ENCODE measurements at places on chromosomes 6 and 20.
A peak's percentile ranks its signal among the peaks of the same experiment; 100 is the strongest.

DNA sequence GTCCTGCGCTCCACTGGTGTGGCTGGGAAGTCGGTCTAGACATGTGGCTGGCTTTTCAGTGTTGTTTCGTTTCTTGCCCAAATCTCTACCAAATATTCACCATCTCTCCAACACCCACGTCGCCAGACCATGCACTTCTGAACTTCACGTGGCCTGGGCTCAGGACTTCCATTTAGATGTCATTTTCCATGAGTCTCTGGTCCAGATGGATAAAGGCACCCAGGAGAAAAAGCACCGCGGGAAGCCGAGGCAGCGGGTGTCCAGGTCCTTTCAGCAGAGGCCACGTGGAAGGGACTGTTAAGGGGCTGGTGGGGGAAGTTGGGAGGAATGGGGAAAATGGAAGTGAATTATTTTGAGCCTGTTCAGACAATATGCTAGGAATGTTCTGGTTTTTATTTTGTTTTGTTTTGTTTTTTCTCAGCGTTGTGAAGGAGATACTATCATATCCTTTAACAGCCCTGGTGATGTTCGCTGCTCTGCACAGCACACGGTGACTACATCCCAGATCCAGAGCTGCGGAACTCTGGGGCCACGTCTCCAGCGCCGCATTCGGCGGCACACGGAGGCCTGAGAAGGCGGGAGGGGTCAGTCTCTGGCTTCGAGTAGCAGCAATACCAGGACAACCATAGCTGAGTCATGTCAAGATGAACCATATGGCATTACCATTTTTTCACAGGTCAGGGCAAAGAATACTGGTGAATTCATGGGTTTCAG is 230.3 kb downstream of the THBS2 start:
- no peak for DNase-seq

- DNase-seq, result no peak
These were observed 440.6 kb upstream of the SLC35B3 start for GRCh38 chr6:8875986-8876385.

GRCh38 chr6:89434150-89434499 is 1.2 kb downstream of the ANKRD6 start:
- DNase-seq, result no peak

- DNase-seq, result no peak
These were observed 87.1 kb downstream of the PSMG4 start for GRCh38 chr6:3345836-3346235.

- DNase-seq, result no peak
These were observed 68.0 kb downstream of the PLCG1 start for GRCh38 chr20:41205313-41205712.

DNA sequence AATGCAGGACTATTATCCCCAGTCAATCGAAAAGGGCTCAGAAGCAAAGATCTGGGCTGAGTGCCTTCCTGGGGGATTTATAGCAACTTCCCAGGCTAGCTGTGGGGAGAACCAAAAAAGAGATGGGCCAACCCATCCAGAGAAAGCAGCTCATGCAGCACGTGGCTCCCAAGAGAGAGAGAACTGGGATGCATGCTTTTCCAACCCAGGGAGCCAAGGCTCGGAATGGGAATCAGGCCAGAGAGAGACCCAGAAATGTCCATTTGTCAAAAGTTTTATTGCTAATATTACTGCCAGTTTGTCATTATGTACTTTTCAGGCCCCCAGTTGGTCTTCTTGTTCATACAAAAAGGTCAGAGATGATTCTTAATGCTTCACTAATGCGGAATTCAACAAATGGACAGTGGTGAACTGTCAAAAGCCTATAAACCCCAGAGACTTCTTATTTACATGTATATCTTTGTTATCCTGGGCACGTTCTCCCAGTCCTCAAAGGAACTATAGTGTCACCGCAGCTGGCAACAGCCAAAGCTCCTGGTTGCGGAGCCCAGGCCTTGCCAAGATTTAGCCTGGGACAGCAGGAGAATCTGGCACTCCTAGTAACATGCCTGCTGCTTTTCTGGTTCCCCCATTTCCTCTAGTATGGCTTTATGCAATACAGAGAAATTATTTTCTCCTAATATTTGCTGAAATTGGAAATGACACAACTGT is 139.1 kb upstream of the POU3F2 start:
- DNase-seq, result no peak

- no peak for DNase-seq
These were observed 17.9 kb downstream of the RRBP1 start for GRCh38 chr20:17664025-17664633.

- DNase-seq, result no peak
These were observed 16.5 kb upstream of the NTSR1 start for GRCh38 chr20:62692176-62692575.

DNA sequence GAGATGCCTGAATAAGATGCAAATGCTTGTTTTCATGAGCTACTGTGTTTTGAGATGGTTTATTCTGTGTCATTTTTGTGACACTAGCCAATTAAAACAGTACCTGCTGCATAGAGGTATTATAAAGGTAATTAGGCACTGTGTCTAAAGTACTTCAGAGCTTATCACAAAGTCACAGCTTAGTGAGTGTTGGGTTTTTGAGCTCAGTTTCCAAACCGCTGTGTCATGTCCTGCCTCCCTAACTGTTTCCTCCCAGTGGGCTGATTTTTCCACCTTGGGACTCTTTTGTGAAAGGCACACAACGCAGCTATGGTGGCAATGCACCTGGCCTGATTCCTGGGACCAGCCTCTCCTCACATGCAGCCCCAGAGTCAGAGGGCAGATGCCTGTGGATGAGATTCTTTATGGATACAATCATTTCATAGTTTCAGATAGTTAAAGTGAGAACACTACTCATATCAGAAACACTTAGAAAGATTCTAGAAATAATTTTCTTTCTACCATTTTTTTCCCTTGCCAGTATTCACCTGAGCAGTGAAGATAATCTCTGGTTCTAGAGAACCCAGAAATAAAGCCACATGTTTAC is 41.3 kb upstream of the TAGAP start:
- DNase-seq, result no peak

DNA sequence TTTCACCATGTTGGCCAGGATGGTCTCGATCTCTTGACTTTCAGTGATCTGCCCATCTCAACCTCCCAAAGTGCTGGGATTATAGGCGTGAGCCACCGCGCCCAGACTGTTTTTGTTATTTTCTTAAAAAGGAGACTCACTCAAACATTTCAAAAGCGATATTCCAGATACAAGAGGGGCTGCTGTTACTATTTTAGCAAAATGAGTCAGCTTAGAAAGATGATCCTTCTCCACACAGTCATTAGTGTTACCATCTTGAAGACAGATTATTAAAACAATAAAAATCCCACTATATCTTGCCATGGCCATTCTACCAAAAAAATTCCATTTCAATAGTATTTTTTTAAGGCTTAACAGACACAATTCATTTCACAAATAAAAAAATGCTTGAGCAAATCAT is 102.8 kb downstream of the PREP start:
- DNase-seq, result no peak

- peak; percentile 94 for DNase-seq
These were observed 780 bp downstream of the ARMC12 start for GRCh38 chr6:35737413-35738211.

DNA sequence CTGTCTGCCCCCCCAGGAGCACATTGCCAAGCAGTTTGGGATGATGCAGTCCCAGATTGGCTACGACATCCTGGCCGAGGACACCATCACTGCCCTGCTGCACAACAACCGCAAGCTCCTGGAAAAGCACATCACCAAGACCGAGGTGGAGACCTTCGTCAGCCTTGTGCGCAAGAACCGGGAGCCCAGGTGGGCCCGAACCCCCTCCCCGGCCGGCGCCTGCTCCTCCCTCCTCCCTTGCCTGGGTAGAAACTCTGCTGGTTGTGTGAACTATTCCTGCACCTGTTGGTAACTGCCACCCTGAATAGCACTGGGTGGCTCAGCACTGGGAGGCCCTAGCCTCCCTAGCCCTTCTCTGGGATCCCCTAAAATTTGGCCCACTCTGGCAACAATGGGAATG is 43.7 kb downstream of the UQCC2 start:
- no peak for DNase-seq

DNA sequence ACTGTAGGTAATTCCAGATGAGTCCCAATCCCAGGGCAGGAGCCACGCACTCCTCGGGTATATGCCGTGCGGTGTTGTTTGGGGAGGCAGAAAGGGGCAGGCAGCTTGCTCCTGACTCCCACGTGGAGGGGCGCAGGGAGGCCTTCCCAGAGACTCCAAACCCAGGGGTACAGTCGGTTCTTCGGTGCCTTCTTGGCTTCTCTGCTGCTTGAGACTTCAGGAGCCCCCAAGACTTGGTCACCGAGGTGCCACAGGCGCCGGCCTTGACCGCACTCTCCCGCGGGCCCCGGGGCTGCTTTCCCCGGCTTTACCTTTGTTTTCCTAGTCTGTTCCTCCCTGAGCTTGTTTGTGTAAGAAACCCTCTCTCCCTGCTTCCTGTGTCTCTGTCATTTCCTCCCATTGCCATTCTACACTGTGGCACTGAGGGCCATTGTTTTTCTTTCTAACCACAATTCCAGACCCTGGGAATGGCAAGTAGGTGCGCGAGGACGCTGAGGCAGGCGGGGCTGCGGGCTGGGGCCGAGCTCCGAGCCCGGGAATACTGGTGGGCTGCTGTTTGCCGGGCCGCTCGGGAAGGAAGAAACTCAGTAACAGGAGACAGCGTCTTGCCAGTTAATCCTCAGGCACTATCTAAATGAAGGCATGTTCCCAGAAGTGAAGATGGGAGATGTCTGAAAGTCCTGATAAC is 215.6 kb upstream of the HEY2 start:
- DNase-seq, result peak; percentile 8

DNA sequence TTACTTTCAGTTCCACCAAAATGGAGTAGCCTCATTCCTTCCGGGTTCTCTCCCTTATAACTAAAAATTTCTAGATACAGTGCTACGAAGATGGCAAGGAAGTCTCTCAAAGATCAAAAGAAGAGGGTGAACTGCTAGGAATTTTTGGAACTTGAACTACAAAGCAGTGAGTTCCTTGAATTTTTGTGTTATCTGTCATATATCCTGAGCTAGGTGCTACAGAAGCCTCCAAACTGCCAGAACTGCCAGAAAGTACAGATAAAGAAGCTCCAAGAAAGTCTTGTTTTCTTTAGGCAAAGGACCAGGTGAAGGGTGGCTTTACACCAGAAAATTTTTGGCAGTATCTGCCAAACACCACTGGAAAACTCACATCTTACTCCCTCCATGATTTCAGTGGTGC is 218.8 kb upstream of the FLRT3 start:
- DNase-seq, result no peak

GRCh38 chr6:100322886-100323285 is 141.8 kb downstream of the SIM1 start:
- DNase-seq, result peak; percentile 21

DNA sequence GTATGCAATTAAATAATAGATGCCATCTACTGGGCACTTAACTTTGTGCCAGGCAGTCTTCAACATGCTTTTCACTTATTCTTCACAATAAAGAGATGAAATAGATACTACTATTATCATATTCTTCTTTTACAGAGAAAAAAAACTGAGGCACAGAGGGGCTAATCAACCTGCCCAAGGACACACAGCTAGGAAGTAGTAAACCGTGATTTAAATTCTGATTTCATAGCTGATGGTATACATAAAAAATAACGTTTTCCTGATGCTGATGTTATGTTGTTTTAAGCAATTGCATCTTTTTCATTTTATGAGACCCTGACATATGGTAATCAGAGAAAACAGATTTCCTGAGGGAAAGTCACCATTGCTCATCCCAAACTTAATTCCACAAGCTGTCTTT is 45.1 kb upstream of the ATXN1 start:
- DNase-seq, result no peak

- no peak for DNase-seq
These were observed 35.2 kb downstream of the RREB1 start for GRCh38 chr6:7142918-7143475.

GRCh38 chr20:24953621-24954133 is 4.6 kb downstream of the CST7 start:
- no peak for DNase-seq

GRCh38 chr20:47492284-47492683 is 9.4 kb upstream of the NCOA3 start:
- DNase-seq, result no peak

- DNase-seq, result no peak
These were observed 74.1 kb downstream of the BFSP1 start for GRCh38 chr20:17457079-17457478.

GRCh38 chr20:49594143-49594930 is 26.4 kb upstream of the PTGIS start:
- peak; percentile 87 for DNase-seq

DNA sequence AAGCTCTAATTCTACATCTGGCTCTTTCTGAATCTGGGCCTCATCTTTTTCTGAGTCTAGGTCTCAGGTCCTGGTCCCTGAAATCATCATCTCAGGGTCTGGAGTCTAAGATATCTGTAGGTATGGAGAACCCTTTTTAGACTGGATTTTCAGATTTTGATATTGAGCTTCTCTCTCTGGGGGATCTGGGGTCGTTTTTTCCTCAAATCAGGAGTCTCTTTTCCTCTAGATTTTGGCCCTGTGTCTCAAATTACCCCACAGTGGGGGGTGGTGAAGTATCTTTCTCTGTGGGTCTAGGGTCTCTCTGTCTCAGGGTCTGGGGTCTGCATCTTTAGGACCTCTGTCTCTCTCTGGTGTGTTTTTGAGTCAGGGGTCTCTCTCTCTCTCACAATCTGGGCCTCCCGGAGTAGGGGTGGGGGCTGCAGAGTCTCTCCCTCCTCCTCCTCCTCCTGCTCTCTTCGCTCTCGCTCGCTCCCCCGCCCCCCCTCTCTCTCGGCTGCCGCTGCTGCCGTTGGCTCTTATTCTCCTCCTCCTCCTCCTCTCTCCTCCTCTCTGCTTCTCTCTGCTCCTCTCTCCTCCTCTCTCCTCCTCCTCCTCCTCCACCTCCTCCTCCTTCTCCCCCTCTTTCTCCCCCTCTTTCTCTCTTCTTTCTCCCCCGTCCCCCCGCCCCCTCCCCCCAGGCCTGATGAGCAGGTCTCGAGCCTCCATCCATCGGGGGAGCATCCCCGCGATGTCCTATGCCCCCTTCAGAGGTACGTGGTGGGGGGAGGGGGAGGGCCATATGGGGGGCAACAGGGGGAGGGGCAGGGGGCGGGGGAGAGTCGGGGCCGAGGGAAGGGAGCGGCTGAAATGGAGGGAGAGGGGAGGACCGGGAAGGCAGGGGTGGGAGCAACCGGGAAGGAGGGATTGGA is at the start of gene SYNGAP1:
Gene SYNGAP1 (plus strand): TSS at position 486 of the 911 bp plus-strand sequence. CDS start 200 bp downstream, at position 686.
- peak; percentile 82 for DNase-seq

GRCh38 chr6:146901940-146902816 is 302.0 kb upstream of the STXBP5 start:
- peak; percentile 61 for DNase-seq

DNA sequence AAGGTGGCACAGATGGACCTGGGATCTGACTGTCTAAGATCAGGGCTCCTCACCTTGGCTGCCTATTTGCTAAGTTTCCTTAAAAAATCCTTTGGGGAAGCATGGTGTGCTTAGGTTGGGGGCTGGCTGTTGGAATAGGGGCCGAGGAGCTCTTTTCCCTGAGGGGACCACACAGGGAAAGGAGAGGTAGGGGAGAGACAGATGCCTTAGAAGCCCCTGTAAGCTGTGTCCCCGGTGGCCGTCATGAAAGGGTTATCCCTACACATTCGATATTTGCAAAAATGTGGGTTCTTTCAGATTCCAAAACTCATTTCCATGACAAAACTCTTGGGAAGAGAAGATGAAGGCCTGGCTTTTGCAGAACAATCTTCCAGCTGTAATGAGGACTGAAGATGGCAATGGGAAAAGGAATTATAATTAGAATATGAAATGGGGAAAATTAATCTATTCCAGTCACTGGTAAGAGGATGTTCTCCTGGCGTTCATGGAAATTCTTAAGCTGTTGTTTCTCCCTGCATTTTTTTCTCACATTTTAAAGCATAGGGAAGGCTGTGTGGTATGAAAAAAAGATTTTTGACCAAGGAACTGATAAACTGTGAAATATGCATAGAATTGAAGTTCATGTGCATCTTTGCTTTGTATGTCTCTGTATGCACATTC is 53.8 kb downstream of the TOX2 start:
- DNase-seq, result no peak

Data from cardiac fibroblast (primary cell).